ENCODE measurements at places on chromosomes 3 and 15.

GRCh38 chr3:76505202-76505845, 534.6 kb upstream of the ROBO2 start:
- DNase-seq: no peak

GRCh38 chr3:42850263-42850662, 25.4 kb downstream of the CYP8B1 start:
- no peak for DNase-seq

- peak; percentile 85 for DNase-seq
Measured at GRCh38 chr3:4995500-4996053, 16.3 kb downstream of the BHLHE40 start.

GRCh38 chr3:119604878-119605277, 7.2 kb downstream of the PLA1A start:
- peak; percentile 40 for DNase-seq

Measured in foreskin keratinocyte (primary cell).